ENCODE measurements at places on chromosomes 5 and 9.
A peak's percentile ranks its signal among the peaks of the same experiment; 100 is the strongest.

- DNase-seq = no peak
Measured at GRCh38 chr5:124772457-124773200, 26.2 kb upstream of the ZNF608 start.

DNA sequence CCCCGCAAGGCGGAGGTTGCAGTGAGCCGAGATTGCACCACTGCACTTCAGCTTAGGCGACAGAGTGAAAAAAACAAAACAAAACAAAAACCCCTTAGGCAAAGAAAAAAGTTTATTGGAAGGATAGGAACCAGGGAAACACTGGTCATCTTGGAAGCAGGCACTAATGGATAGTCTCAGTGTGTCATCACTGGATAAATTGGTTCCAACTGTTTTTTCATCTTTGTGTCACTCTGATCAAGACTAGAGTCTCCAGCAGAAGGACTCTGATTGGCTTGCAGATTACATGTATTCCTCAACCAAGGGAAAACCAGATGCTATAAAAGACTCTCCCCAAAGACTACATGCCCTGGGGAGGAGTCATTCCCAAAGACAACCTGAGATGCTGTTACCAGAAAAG, 35.0 kb upstream of the HMHB1 start:
- DNase-seq = no peak

GRCh38 chr5:96662725-96663518, 746 bp downstream of the CAST start:
- DNase-seq = peak; percentile 87

- no peak for DNase-seq
Measured at GRCh38 chr5:23352446-23352845, 155.0 kb upstream of the PRDM9 start.

DNA sequence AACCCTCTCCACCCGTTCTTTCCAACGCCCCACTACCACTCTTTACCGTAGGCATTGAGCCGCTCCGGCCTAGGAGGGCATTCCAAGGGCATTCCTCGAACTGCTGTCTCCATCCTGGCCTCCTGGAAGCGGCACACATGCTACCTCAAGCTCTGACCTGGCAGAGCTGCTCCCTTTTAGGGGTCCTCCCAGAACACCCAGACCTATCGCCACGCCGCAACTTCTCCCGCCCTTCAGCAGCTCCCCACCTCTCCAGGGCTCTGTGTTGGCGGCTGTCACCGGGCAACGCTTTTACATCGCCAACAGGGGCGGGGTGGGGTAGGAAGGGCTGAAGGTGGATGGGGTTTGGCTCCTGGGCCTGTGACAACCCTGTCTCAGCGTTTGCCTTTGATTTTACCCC, 4.6 kb upstream of the MYORG start:
- DNase-seq = no peak

DNA sequence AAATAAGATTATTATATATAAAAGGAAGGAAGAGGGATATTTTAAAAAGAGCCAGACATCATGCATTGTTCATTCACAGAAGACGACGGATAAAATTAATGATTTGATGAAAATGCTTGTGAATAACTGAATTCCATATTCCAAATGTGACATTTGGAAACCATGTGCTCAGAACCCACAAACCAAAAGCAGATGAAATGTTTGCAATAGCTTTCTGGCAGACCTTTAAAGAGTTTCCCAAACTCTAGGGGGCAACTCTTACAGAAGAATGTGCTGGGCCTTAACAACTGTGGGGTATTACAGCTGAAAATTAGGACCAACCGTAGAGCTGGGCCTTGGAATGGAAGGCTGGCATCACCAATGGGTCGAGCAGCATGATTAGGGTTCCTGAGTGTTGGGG, 471.0 kb downstream of the EFNA5 start:
- DNase-seq = no peak

- DNase-seq = no peak
Measured at GRCh38 chr5:135154197-135154596, 120.2 kb upstream of the PITX1 start.

DNA sequence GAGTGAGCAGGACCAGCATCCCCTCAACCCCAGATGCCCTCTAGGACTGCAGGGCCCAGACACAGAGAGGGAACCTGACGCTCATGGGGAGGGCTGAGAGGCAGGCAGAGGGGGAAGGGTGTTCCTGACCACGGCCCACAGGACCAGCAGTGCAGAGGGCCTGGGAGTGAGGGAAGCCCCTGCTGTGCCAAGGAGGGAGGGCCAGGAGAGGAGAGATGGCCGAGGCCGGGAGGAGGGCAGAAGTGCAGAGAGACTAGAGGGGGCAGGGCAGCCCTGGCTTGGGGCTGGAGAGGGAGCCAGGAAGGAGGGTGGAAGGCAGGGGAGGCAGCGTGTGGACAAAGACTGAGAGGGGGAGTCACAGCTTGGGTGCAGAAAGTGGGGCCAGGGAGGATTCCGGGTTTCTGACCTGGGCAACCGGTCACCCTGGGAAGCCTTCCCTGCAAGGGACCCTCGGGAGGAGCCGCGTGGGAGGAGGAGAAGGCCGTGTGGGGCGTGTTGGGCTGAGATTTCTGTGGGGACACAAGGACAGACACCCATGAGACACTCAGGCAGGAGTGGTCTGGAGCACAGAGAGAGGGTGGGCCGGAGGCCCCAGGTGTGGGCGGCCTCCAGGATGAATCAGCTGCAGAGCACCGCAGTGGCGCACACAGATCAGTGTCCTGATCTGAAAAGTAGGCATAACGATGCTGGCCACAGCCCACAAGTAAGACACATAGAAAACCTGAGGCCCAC, 117.5 kb downstream of the ADAMTS2 start:
- DNase-seq = no peak

DNA sequence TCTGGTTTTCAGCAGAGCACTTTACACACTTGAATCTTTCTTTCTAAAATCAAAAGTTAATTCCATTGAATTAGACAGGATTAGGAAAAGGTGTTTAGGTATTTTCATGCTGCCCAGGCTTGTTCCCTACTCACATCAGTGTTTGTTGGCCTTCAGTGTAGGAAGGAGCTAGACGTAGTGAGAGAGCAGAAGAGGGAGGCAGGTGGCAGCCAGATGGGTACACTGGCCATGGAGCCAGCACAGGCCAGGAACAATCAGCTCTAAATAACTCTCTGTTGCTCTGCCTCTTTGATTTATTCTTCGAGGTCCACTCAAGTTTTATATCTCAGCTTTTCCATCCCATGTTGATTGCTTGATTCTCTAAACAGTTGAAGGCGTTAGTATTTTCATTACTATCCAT, 529.6 kb downstream of the PSAT1 start:
- DNase-seq = peak; percentile 83

- no peak for DNase-seq
Measured at GRCh38 chr9:129983891-129984290, 59.1 kb downstream of the FNBP1 start.

GRCh38 chr5:154371687-154372086, 74.1 kb upstream of the SAP30L start:
- no peak for DNase-seq

GRCh38 chr5:179142434-179143198, 82.4 kb downstream of the ZNF354C start:
- DNase-seq = no peak

GRCh38 chr9:98789483-98790133, 6.7 kb downstream of the ANKS6 start:
- no peak for DNase-seq

GRCh38 chr5:92962752-92963151, 618.3 kb downstream of the NR2F1-AS1 start:
- no peak for DNase-seq

DNA sequence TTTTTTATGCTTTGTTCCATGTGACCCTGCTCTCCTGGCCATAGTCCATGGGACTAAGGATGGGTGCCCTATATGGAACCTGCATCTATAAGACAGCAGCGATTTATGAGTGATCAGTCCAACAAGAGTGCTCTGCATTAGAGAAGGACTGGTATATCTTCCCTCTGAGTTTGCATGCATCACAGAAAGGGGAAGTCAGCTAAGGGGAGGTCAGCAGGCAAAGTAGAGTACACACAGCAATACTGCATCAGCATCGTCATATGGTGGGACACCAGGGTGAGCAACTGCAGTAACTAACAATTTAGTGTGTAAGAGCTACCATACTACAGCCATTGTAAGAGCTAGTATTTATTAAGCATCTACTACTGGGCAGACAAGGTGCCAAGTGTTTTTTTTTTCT, 311.3 kb downstream of the NDUFS4 start:
- DNase-seq = no peak

DNA sequence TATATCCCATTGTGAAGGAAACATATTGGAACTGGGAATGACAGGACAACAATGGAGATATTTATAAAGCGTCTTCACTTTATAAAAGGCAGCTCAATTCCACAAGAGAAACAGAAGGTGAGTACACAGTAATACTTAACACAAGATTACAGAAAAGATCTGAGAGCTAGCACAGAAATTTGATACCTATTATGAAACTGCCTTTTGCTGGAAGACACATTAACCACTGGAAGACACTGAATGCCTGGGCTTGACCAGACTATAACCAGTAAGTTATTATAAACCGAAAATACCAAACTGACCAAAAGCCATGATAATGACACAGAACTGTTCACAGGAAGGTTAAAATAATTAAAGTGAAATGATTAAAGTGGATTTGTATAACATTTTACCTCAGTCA, 195.4 kb downstream of the NR2F1-AS1 start:
- no peak for DNase-seq

DNA sequence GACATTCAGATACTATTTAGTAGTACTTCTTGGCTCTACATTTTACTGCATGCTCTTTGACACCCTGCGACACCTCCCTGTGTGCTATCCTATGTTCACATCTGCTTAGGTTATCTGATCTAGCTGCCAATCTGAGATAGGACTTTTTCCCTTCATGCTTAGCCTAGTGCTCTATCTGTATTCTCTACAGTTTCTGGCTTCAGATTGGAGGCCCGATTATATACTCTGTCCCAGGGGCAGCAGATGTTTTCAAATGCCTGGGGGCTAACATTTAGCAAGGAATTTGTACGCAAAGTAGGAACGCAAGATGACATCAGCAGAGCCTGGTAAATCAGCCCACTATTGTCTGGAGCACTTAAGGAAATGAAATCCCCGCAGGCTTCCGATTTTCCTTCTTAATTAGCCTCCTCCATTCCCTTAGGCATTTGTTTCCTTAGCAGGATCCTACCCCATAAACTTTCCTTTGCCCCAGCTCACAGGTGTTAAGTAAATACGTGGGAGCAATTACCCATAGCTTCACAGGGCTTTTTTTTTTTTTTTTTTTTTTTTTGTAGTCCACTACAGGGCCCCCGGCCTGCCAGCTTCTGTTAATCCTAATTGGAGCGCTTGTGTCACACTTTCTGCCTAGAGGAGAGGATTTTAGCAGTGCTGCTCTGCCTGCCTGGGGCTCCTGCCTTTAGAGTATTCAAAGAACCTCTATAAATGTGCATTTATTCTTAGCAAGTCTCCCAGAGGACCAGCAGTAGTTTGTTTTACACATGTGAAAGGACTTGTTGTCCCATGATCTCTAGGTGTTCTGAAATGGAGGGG, 61.1 kb upstream of the LPAR1 start:
- no peak for DNase-seq

GRCh38 chr5:112554101-112554977, 135.3 kb upstream of the EPB41L4A start:
- no peak for DNase-seq

DNA sequence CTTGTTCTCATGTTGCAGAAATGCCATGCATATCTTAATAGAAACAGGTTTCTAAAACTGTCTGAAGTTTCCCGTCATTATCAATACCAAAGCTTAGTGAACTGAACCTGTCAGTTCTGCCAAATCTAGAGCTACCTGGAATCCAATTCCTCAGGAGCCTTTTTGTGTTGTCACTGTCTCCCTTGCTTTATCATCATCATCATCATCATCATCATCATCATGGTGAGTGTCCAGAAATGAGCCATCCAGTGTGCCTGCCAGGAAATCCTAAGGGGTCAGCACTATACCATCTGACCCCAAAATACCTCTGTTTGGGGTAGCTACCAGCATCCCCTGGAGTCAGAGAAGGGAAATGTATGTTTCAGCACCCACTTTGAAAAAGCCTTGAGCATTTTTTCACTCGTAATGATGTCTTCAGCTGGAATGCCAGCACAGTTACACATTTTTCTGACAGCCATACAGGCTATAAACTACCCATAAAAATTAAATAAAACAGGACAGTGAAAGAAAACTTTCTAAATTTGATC, 150.3 kb downstream of the NR2F1-AS1 start:
- no peak for DNase-seq

DNA sequence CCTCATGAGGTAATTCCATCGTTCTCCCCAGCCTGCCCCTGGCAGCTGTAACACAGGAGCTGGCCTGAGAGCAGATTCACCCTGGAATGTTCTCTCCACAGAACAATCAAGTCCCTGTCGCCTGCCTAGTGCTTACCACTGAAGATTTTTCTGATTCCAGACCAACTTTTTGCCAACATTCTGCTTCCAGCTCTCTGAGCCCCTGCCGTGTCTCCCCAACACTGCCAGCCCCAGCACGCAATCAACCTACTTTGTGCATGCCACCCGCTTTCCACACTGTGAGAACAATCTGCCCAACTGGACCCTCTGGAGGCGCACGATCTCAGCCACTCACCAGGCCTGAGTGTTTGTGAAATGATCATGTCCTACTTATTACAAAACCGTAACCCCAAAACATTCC, 62.6 kb downstream of the PSMB7 start:
- DNase-seq = peak; percentile 69

GRCh38 chr5:143182901-143183820, 220.3 kb downstream of the NR3C1 start:
- no peak for DNase-seq

DNA sequence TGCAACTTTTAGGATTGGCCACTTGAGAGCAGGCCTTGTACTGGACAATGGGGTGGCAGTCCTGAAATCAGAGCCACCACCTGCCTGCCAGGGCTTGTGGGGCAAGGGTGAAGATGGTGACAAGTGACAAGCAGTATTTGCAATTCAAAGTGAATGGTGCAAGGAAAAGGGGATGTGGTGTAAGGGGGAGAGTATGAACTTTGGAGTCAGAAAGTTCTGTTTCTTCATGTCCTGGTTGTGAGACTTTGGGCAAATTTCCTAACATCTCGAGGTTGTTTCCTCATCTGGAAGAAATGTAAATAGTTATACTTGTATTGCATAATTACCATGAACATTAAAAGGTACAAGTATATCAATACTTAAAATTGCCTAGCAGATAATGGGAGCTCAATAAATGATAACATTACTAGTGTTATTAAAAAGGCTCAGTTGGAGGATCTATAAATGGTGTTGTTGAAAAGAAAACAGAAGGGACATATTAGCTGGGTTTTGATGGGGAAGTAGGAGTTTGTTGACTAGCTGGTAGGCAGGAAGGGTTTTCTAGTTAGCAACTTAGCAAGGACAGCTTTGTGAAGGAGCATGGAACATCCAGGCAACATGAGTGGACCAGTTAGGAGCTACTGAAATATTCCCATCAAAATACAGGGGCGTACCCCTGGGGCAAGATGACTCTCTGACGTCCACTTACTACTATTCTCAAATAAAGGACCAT, 21.3 kb upstream of the MEGF9 start:
- DNase-seq = no peak

GRCh38 chr5:11261241-11261640, 500.2 kb upstream of the DAP start:
- peak; percentile 31 for DNase-seq

- DNase-seq = no peak
Measured at GRCh38 chr5:122967625-122968024, 68.9 kb downstream of the PPIC start.
